ENCODE measurements at places on chromosomes 2 and 18.

GRCh38 chr2:105769504-105769903 is 24.8 kb downstream of the NCK2 start:
- DNase-seq = no peak

- no peak for DNase-seq
Observed at GRCh38 chr18:37343542-37343851, 222.1 kb downstream of the CELF4 start.

DNA sequence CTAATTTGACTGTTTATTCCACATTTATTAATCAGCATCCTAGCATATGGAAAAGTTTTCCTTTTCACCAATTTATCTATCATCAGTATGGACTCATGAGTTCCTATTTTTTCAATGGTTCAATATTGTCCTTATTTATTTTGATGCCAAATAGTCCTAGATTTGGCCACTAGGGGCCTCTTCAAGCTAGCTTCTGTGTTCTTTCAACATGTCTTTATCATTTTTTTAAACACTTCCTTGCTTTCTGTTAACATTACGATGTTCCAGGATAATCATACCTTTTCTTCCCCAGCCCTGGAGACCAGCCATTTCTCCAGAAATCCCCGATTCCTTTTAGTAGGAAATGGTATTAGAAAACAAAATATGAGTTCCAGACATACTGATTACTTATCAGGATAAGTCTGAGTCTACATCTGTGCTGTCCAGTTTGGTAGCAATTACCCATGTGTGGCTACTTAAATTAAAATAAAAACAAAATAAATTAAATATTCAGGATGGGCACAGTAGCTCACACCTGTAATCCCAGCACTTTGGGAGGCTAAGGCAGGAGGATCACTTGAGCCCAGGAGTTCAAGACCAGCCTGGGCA is 70.6 kb downstream of the RPE start:
- DNase-seq = no peak

GRCh38 chr18:23143016-23143814 is 7.9 kb downstream of the CABLES1 start:
- DNase-seq = no peak
